DND-41 (cell line): ENCODE measurements at places on chromosomes 6 and 20.

DNA sequence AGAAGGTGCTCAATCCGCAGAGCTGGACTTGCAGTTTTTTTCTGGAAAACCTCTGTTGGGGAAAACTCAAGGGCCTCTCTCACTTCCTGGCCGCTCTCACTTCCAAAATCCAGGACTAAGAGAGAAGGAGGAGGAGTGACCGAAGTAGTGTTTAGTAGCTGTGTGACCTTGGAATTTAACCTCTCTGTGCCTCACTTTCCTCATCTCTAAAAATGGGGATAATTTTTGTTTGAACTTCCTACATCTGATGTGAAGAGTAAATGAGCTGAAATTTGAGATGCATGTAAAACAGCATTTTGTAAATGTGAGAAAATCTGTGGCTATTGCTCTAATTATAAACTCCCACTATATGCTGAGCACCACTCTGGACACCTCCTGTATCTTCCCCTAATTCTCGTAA is 5.1 kb downstream of the SLC13A3 start:
- H3K36me3 ChIP-seq, result no peaks in the 10 kb centered on the region
- no peaks in the 10 kb centered on the region for H3K4me1 ChIP-seq
- peaks cover 3% of the 10 kb centered on the region for H3K27me3 ChIP-seq

DNA sequence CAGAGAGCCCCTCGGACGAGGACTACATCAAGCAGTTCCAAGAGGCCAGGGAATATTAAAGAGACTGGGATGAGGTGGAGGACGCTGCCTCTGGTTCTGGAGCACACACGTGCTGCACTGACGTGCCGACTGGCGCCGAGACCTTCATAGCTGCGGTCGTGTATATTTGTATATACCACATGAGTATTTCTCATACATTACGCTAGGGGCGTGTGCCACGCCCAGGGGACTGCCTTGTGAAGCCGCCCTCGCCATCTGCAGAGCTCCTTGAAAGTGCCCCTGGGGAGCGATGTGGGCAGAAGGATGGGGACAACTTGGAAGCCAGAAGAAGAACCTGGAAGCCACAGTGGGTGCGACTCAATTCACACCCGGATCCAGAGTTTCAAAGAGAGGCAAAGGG is 78.3 kb downstream of the ISM1 start:
- H3K27ac ChIP-seq, result no peak overlapping the region
- H3K27me3 ChIP-seq, result no peaks in the 10 kb centered on the region
- H3K4me3 ChIP-seq, result no peak overlapping the region
- DNase-seq, result no peak

GRCh38 chr20:21360705-21361104 is 36.6 kb downstream of the NKX2-4 start:
- H3K27me3 ChIP-seq, result no peaks in the 10 kb centered on the region
- no peak overlapping the region for H3K4me3 ChIP-seq
- H3K27ac ChIP-seq, result no peak overlapping the region
- no peak for DNase-seq
- H3K36me3 ChIP-seq, result peaks cover 92% of the 10 kb centered on the region
- H3K4me1 ChIP-seq, result no peaks in the 10 kb centered on the region

DNA sequence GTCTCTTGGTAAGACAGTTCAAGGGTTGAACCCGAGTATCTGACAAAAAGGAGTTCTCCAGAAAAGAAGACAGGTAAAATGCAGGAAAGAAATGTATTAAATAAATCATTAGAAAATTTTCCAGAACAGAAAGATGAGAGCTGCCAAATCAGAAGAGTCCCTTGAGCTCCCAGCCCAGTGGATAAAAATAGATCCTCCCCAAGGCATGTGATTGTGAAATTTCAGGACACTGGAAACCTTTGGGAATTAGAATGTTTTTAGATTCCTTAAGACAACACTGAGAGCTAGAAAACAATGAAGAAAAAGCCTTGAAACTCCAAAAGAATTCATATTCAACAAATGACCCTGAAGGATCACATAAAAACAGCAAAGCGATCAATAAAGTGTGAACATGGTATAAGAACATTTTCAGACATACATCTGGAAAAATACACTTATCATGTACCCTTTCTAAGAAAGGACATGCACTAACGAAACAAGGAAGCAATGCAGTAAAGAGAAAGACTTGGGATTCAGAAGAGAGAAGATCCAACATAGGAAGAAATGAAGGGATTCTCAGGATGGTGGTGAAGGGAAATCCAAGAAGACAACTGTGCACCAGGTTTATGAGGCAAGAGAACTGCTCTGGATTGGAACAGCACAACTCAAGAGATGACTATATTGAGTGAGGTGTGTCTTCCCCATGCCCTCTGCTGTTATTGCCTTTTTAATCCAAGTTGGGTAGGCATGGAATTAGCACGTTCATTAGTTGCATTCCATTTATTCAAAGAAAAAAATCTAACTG is 390.4 kb downstream of the SYNE1 start:
- no peaks in the 10 kb centered on the region for H3K27me3 ChIP-seq
- H3K27ac ChIP-seq, result no peak overlapping the region
- peaks cover 20% of the 10 kb centered on the region; the same call in 1 of the 2 replicates for H3K36me3 ChIP-seq
- H3K4me3 ChIP-seq, result no peak overlapping the region

GRCh38 chr6:75204217-75204958 is 1.5 kb downstream of the COL12A1 start:
- H3K36me3 ChIP-seq, result no peaks in the 10 kb centered on the region
- no peaks in the 10 kb centered on the region for H3K4me1 ChIP-seq
- no peak overlapping the region for H3K4me3 ChIP-seq

DNA sequence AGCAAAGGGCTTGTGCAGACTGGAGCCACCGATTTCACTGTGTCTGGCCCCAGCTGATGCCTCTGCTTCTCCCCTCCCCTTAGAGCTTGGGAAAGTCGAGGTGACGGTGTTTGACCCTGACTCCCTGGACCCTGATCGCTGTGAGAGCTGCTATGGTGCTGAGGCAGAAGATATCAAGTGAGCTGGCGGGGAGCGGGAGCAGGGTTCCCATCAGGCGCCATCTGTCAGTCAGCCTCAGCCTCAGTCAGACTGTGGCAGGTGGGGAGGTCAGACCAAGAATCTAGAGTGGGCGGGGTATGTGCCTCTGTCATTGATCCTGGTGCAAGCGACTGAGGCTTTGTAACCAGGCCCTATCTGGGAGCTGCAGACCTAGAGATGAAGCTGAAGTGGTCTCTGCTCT is 5.5 kb downstream of the ERGIC3 start:
- no peak overlapping the region for H3K4me3 ChIP-seq
- no peak for DNase-seq
- no peaks in the 10 kb centered on the region for H3K27me3 ChIP-seq
- peaks cover 10% of the 10 kb centered on the region for H3K4me1 ChIP-seq
- peaks cover 81% of the 10 kb centered on the region for H3K36me3 ChIP-seq
